ENCODE measurements at places on chromosomes 16 and 17. TPM values are rescaled to one million over a fixed set of nuclear protein-coding genes. Genes with fewer than 3 reads are reported as not detected.

DNA sequence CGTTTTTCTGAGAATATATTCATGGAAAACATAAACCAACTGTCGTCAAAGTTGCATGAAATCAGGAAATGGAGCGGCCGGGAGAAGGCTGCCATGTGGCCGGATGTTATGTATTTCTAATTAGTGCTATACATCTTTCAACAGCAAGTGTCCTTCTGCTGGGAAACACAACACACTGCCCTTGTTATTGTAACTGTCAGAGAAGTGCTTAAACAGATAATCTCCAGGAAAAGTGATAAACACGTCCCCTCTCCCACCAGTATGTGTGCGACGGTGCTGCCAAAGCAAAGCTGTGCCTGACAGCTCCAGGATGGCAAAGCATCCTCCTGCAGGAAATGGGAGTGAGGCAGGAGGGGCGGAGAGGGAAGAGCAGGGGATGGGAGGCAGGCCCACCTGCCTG lies 111.8 kb downstream of the SMG6 start:
- H3K4me3 ChIP-seq: no peak overlapping the region
- peak overlapping the region; percentile 74 for H3K27ac ChIP-seq
- no peaks in the 10 kb centered on the region for H3K27me3 ChIP-seq
- H3K36me3 ChIP-seq: peaks cover 3% of the 10 kb centered on the region

- no peaks in the 10 kb centered on the region for H3K36me3 ChIP-seq
Observed at GRCh38 chr16:76956841-76957240, 234.1 kb upstream of the MON1B start.

SLC13A2 gene
- not detected for total RNA-seq

SPATA22 gene
- total RNA-seq: not detected

FASN gene
- total RNA-seq: 591 TPM

GRCh38 chr16:31078597-31079341 lies 4.5 kb downstream of the ZNF646 start:
- H3K4me1 ChIP-seq: peaks cover 7% of the 10 kb centered on the region
- no peak overlapping the region for H3K4me3 ChIP-seq
- no peak for DNase-seq
- no peak overlapping the region for H3K27ac ChIP-seq
- peaks cover 45% of the 10 kb centered on the region for H3K36me3 ChIP-seq

DNA sequence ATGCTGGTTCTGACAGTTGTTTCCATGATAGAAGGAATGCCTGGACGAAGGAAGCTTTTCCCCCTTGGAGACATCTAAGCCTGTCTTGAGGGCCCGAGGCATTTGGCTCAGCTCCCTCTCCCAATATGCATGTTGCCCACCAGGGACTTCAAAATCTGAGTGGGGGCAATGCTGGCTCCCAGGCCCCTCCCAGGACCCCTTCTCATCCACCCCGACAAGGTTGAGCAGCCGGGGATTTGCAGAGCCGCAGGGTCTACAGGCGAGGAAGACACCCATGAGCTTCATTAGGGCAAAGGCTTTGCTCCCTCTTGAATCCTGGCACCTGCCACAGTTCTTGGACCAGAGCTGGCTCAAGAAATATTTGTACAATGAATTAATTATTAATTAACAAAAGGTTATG lies 25.1 kb upstream of the DNAH17 start:
- no peak overlapping the region for H3K4me3 ChIP-seq
- no peaks in the 10 kb centered on the region for H3K36me3 ChIP-seq
- no peak overlapping the region for H3K27ac ChIP-seq
- peaks cover 8% of the 10 kb centered on the region for H3K4me1 ChIP-seq
- no peaks in the 10 kb centered on the region for H3K27me3 ChIP-seq

DNA sequence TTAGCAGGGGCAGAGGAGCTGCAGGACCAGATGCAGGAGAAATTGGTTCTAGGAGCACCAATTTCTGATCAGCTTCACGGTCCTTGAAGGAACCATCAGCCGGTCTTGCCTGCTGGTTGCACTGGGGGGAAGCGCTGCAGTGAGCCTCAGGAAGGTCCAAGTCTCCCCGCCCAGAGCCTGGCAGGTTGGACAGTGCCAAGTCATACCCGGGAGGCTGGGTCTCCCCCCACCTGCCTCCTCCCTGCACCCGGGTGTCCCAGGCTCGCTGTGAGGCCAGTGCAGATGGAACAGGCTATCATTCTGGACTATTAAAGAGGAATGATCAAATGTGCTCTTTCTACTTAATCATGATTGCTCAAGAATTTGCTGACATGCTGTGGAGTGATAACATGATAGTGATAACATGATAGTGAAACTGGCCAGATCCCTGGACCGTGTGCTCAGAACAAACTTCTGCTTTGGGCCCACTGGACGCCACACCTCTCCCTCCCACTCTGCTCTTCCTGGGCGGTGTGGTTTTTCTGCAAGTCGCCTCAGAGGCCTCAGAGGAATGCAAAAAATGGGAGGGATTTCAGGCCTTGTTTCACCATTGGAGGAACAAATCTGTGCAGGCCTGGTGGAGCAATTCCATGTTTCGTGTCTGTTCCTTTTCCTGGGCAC lies 236.0 kb downstream of the IRF8 start:
- H3K27me3 ChIP-seq: peaks cover 30% of the 10 kb centered on the region
- no peaks in the 10 kb centered on the region for H3K4me1 ChIP-seq
- DNase-seq: no peak
- no peaks in the 10 kb centered on the region for H3K36me3 ChIP-seq
- H3K4me3 ChIP-seq: no peak overlapping the region
- no peak overlapping the region for H3K27ac ChIP-seq

GRIN2A gene
- total RNA-seq: 1.2 TPM

Data from A673 (cell line).